ENCODE measurements at places on chromosomes 4 and X.
A peak's percentile ranks its signal among the peaks of the same experiment; 100 is the strongest.

GRCh38 chr4:3484057-3484973, 21.2 kb downstream of the DOK7 start:
- DNase-seq = no peak

DNA sequence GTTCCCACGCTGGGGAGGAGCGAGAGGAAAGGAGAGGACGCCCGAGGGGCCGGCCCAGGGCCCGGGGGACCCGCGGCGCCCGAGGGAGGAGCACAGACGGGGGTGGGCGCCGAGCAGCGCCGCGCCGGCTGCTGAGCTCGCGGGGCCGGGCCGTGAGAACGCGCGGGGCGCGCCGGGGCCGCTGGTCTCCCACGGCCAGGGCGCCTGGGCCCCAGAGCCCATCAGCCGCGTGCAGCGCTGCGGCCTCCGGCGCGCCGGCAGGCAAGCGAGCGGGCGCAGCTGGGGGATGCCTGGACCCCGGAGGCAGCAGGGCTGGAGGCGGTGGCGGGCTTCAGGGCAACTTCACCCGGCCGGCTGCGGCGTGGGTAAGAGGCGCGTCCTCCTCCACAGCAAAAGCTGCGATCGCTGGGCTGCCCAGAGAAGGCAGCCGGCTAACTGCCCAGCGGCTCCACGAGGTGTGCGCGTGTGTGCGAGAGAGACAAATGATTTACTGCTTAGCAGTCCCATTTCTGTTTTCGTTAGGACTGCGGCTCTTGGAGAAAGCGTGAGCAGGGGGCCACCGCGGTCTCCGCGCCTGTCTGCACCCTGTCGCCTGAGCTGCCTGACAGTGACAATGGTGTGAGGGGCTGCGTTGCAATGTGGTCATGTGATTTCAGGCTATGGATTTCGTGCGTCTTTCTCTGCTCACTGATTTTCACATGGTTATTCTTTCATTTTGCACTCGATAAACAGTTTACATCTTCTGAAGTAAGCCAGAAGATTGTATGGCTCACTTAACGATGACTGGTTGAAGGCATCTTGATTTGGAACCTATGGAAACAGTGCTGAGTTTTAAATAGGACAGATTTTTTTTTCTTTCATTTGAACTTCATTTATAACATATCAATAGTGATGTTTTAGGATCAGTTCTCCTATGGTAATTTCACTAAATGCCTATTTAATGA, 1.2 kb downstream of the GUCY1A1 start:
- DNase-seq = no peak

- no peak for DNase-seq
These were observed 337.8 kb downstream of the PDGFC start for GRCh38 chr4:156633847-156634246.

- peak; percentile 3 for DNase-seq
These were observed 184.4 kb upstream of the CASK start for GRCh38 chrX:42107495-42108488.

DNA sequence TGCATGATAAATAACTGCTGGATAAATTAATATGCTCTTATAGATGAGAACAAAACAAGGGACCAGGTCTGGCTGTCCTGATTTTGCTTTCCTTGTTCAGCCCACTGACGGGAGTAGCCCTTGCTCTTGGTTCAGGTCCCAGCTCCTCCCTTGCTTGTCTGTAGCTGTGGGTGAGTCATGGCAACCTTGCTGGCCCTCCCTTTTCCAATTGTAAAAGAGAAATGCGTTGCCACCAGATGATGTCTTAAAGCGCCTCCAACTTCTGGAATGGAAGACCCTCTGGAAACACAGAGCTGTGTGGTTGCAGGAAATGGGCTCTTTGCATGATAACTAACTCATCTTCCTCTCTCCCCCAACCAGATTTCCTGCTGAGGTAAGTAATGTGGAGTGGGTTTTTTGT, 171.4 kb downstream of the AASDH start:
- no peak for DNase-seq

- DNase-seq = no peak
These were observed 57.6 kb downstream of the PROM1 start for GRCh38 chr4:16026160-16026761.

DNA sequence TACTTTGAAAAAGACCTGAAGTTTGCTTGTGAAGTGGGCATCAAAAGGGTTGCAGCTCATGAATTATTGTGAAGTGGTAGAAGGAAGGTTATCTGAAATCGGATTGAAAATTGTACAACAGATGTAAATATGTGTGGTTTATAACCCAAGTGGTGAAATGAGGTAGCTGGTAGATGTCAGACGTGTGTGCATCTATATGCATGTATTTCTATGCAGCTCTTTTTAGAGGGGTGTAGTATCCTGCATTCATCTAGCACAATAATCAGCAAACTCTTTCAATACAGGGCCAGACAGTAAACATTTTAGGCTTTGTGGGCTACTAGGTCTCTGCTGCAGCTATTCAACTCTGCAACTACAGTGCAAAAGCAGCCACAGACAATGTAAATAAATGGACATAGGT, 9.4 kb downstream of the ATRX start:
- DNase-seq = no peak

DNA sequence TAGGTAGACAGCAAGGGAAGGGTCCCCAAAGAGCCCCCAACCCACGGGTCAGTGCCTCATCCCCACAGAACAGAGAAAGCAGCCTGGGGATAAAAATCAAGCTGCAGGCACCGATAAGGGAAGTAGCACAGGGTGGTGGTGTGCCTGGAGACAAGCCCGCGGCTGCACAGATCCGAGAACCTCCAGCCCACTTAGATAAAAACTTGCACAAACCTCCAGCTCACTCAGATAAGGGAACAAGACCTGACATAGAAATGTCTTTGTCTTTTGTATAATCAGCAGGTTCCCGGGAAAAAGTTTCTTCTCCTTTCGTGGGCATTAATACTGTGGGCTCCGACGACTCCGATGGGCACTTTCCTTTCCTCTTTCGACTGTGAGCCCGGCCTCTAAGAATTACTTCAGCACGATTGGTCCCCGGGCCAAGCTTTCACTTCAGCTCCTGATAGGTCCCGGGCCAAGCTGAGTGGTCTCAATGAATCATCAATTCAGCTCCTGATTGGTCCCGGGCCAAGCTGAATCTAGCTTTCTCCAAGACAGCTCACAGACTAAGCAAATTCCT, 32.4 kb downstream of the PRDX4 start:
- DNase-seq = peak; percentile 3

GRCh38 chrX:53438174-53438831, 4.1 kb upstream of the HSD17B10 start:
- no peak for DNase-seq

GRCh38 chrX:105229146-105229545, 8.7 kb upstream of the TEX13A start:
- no peak for DNase-seq

DNA sequence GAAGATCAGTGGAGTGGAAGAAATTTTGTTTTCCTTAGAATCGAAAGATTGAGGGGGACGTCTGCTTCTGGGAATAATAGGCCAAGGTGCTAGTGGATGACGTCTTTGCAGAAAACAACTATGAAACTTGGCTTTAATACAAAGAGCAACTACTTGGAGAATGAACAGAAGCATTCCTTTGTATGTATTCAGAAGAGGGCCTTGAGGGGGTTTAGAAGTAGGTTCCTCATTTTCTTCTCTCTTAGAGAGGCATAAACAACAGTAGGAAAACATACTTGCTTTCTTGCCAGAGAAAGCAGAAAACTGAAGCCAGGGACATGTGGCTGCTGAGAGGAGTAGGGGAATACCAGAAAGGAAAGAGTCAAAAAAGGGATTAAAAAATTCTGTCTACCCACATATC, 167.8 kb downstream of the ZNF330 start:
- DNase-seq = no peak

GRCh38 chr4:169342159-169342860, 71.6 kb upstream of the SH3RF1 start:
- DNase-seq = no peak

GRCh38 chrX:140500441-140500840, 4.4 kb downstream of the SOX3 start:
- no peak for DNase-seq

DNA sequence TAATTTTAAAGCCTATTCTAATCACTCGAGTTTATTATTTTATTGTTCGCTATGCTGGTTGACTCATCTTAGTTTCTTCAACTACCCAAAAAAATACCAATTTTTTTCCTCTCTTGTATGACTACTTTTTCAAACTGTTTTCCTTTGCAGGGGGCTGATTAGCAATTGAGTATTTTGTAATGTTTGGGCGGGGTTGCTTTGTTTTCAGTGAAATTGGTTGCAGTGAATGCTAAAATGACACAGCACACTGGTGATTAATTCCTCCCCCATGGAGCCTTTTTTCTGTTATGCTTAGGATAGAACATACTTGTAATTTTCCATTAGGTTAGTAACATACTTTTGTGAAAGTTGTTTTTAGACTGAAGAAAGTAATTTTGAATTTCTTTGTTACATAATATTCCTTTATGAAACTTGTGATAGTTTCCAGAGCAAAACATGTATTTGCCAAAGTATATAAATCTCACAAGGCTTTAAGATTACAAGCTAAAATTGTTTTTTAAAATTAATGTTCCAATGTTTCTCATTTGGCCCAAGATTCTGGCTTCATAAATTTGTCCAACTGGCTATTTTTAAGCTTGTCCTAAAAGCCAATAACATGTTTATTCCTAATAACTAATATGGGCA, 120.4 kb downstream of the CHIC1 start:
- DNase-seq = no peak

DNA sequence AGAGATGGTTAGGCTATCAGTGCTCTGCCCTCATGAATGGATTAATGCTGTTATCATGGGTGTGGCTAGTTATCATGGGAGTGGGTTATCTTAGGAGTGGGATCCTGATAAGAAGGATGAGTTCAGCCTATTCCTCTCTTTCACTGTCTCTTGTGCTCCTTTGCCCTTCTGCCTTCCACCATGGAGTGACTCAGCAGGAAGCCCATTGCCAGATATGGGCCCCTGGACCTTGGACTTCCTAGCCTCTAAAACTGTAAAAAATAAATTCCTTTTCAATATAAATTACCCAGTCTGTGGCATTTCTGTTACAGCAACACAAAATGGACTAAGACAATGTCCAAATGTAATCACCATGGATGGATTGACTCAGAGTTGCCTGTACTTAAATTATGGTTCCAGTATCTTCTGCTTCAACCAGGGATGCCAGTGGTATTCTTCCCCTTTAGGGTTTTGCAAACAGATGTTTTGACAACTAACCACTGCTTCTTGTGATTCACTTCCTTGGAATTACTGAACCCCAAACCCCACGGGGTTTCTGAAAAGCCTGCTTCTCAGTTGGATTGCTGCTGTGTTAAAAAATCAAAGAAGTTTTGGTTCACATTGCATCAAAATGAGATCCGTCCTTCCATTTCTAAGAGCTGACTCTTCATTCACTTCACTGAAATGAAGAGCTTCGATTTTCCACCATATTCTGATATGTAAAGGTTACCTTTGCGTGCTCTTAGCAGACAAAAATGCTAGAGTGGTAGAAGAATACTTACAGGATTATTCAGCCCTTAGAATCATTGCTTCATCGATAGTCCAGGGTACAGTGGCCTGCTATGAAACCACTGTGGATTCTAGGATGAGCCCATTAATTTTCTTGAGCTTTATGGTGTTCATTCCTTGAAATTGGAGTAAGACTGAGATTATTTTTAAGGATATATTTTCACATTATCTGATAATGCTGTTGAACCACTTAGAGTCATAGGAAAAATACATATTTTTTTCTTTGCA, 107.7 kb downstream of the FRMPD4 start:
- no peak for DNase-seq

GRCh38 chr4:76201276-76201675, 12.3 kb downstream of the SCARB2 start:
- DNase-seq = no peak

GRCh38 chr4:185535612-185536410, 504 bp upstream of the PDLIM3 start:
- DNase-seq = no peak

DNA sequence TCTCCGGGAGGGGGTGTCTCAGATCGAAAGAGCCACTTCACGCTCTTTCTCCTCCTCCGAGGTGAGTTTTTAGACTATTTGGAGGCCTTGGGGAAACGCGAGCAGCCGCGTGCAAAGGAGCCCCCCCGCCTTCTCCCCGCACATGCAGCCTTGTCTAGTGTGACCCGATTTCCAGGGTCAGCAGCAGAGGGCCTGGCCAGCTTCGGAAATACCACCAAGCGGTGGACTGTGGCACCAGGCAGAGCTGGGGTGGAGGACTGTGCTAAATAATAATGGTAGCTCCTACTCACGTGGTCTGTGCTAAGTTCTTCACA, 79.3 kb upstream of the BCOR start:
- peak; percentile 55 for DNase-seq

GRCh38 chr4:56828784-56829535, 7.5 kb upstream of the SPINK2 start:
- DNase-seq = no peak

DNA sequence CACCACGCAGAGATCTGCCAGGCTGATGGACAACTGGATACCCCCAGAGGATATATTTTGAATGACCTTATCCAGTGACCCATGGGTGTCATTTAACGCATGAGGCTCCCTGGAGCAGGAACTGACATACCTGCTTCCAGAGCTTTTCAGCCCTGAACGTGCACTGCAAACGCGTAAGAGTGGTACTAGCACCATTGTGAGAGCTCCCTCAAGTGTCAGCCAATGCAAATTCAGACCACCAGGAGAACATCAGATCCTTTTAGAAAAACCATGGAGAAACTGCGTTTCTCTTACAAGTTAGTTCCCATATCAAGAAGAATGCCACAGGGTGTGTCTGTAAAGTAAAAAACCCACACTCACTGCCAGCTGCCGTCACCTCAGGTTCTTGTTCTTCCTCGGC, 7.3 kb downstream of the TREX2 start:
- no peak for DNase-seq

- no peak for DNase-seq
These were observed 14.6 kb upstream of the SPRY1 start for GRCh38 chr4:123381996-123382395.

GRCh38 chr4:110527156-110527555, 51.2 kb downstream of the ENPEP start:
- DNase-seq = no peak

GRCh38 chrX:149473092-149473491, 32.0 kb downstream of the IDS start:
- no peak for DNase-seq

DNA sequence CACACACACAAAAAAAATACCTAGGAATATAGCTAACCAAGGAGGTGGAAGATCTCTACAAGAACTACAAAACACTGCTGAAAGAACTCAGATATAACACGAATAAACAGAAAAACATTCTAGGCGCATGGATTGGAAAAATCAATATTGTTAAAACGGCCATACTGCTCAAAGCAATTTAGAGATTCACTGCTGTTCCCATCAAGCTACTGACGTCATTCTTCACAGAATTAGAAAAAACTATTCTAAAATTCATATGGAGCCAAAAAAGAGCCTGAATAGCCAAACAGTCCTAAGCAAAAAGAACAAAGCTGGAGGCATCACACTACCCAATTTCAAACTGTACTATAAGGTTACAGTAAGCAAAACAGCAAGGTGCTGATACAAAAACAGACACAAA, 390.2 kb downstream of the IDS start:
- DNase-seq = no peak

DNA sequence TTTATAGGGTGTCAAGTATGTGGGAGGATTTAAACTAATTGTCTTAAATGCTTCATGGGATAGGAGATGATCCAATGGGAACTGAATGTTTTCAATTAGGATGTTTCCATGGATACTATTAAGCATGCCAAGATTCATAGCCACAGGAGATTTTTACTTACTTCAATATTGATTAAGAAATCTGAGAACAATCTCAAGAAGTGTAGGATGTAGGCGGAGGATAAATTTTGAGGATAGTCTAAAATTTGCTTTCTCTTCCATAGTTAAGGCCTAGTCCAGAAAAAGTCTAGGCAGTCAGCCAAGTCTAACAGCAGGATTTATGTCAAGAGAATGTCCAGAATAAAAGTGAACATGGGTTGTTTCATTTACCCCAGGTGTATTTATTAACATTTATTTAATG, 32.8 kb downstream of the REPS2 start:
- DNase-seq = no peak

- DNase-seq = no peak
These were observed at the start of gene CFAP47 for GRCh38 chrX:35919536-35920309. CFAP47 (plus strand) TSS chrX:35919734; CDS start chrX:35919800, 66 bp downstream.
